ENCODE measurements at places on chromosomes 6 and 20. TPM values are rescaled to one million over a fixed set of nuclear protein-coding genes. Genes with fewer than 3 reads are reported as not detected.

The PXDC1 gene
- 35.5 TPM for total RNA-seq

The NKX2-4 gene
- total RNA-seq, result not detected

The PNPLA1 gene
- total RNA-seq, result 4.0 TPM

The SEC23B gene
- total RNA-seq, result 31.3 TPM

The TRIM31 gene
- 56.9 TPM for total RNA-seq

The PRDM1 gene
- total RNA-seq, result 12.8 TPM

The CDH26 gene
- 0.88 TPM for total RNA-seq

The RFX6 gene
- total RNA-seq, result 4.4 TPM

The RGL2 gene
- 15.4 TPM for total RNA-seq

The POM121L2 gene
- total RNA-seq, result not detected

The UFL1 gene
- total RNA-seq, result 26.3 TPM

The FBXO9 gene
- 62.5 TPM for total RNA-seq

The CLDN20 gene
- not detected for total RNA-seq

Measured in Peyer's patch (tissue), 4 donors.